AML-193 (cell line): ENCODE measurements at places on chromosomes 6 and 20.
A peak's percentile ranks its signal among the peaks of the same experiment; 100 is the strongest.

- DNase-seq = no peak
These were observed 17.3 kb downstream of the TNFAIP3 start for GRCh38 chr6:137884149-137884909.

- no peak for DNase-seq
These were observed 20.8 kb downstream of the RRBP1 start for GRCh38 chr20:17661121-17661744.

DNA sequence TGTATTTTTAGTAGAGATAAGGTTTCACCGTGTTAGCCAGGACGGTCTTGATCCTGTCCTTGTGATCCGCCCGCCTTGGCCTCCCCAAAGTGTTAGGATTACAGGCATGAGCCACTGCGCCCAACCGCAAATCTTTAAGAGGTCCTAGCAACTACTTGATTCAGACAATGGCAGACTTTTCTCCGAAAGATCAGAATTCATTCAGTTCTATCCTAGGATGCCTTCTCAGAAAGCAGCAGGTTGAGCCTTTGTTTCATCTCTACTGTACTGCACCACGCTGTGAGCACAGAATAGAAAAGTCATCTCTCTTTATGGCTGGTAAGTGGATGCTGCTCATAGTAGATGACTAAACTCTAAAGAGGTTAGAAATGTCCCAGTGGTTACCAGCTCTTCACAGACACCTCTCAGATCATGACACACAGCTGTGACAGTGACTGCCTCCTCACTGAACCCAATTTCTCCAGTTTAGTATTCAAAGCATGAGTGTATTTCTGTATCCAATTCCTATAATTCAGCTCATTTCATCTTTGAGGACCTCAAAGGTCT lies 6.0 kb upstream of the HSF2 start:
- no peak for DNase-seq

DNA sequence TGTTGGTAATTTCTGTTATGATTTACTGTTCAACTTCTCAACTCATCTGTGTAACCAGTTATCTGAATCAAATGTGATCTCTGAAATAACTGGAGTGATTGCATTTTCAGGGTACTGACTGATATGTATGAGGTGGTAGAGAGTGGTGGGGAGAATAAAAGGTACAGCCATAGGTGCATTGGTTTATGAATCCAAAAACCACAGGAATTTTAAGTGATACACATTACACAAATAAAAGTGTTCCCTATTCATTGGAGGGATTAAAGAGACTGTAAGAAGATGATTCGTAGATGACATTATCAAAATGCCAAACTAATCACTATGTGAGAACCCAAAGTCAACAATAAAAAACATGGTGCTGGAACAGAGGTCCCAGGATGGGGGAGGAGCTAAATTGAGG lies 158.7 kb upstream of the RSPO3 start:
- no peak for DNase-seq

GRCh38 chr6:21996425-21997118 lies 300.3 kb downstream of the PRL start:
- DNase-seq = no peak

DNA sequence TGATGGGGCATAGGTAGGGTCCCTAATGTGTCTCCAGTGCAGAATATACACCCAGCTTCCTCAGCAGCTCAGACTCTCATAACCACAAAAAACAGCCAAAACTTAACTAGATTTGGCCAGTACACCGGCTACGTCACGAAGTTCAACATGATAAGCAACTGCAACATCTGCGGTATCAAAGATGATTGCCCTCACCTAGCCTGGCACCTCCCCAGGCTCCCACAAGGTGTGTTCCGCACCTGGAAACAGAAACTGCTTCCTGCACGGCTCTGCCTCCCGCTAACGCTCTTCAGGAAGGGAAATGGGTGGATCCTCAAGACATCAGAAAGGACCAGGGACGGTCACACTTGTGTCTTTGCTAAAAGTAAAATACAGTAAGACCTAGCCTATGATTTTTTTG lies 9.5 kb downstream of the TXNDC5 start:
- DNase-seq = no peak

GRCh38 chr20:40254023-40254772 lies 434.8 kb downstream of the MAFB start:
- DNase-seq = no peak

DNA sequence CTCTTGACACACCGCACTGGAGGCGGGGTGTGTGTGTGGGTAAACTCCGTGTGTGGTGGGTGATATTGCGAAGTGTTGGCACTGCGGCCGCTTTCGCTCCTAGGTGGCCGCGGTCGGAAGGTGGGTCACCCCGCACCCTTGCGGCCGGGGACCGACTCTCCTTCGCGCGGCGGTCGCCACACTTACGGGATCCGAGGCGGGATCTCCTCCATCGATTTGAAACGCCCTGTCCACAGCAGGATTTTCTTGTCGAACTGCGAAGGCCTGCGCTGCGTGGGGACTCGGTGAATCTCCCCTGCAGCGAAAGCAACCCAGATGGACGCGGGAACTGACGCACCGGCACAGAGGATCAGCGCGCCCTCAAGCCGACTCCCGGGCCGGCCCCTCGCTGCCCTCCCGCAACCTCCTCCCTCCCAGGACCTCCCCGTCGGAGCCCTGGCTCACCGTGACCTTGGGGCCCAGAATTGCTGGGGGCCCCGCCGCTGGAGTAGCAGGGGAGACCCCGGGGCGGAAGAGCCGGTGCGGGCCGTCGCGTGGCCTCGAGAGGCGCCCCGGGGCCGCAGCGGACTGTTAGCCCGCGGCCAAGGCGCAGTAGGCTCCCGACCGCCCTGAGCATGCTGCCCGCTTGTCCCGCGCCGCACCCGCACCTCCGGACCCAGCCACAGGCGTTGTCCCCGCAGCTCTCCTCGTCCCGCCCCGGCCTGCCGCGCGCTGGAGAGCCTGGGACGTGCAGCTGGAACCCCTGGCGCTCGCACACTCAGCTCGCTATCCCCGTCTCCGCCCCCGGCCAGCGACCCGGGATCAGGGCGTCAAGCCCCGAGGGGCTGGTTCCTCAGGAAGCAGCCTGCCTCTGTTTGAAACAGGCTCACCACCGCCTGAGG lies at the start of gene FAM162B:
Gene FAM162B, minus strand, starts transcription at position 759 of the 881 bp plus-strand sequence. Its CDS starts 143 bp downstream, at position 616.
- no peak for DNase-seq

DNA sequence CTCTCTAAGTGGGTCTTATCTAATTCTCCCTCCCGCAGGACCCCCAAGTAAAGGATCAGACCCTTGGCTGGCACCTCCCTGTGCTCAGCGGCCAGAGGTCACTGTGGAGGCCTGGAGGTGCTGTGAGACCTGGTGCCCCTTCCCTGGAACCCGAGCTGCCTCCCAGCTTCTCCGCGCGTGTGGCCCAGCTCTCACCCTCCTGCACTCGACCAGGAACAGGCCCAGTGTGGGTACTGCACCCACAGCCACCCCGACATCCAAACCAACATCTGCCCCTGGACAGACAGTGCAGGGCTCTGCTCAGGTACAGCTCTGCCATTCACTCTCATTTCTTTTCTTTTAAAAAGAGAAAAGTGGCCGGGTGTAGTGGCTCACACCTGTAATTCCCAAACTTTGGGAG lies 42.4 kb downstream of the TMEM242 start:
- DNase-seq = no peak

- DNase-seq = peak; percentile 59
These were observed 12.2 kb downstream of the NCOA7 start for GRCh38 chr6:125802943-125803377.

- peak; percentile 45 for DNase-seq
These were observed 107.5 kb downstream of the FAXC start for GRCh38 chr6:99241905-99242534.

- no peak for DNase-seq
These were observed 65.8 kb downstream of the ADGRG6 start for GRCh38 chr6:142367501-142368018.

GRCh38 chr6:34705241-34705640 lies 8.7 kb upstream of the ILRUN start:
- no peak for DNase-seq

DNA sequence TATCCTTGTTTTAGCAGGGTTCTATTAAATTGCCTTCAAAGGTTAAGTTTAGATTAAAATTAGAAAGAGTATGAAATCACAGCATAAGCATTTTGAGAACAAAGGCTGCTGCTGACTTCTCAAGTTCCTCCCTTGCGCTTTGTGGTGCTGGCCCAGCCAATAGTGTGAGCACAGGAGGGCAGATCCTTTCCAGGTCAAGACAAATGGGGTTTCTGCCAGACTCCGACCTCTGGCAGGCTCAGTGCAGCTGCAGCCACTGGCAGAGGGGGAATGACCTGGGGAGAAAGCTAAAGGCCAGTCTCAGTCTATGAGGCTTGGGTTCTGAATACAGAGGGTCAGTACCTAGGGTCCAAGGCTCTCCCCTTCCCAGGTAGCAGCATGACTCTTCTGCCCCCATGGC lies 27.0 kb downstream of the CLIC5 start:
- DNase-seq = no peak

- no peak for DNase-seq
These were observed 58.7 kb upstream of the EMILIN3 start for GRCh38 chr20:41425180-41425884.

GRCh38 chr6:40436685-40437604 lies 150.2 kb downstream of the LRFN2 start:
- DNase-seq = no peak

- DNase-seq = no peak
These were observed 16.1 kb downstream of the JPH2 start for GRCh38 chr20:44170816-44171410.

- no peak for DNase-seq
These were observed 527.0 kb downstream of the CDH26 start for GRCh38 chr20:60485012-60485760.

GRCh38 chr6:36387440-36388303 lies at the start of gene ETV7:
TSS of gene ETV7 (minus strand) at chr6:36387669. CDS start at chr6:36387541, 128 bp downstream.
- DNase-seq = peak; percentile 28

DNA sequence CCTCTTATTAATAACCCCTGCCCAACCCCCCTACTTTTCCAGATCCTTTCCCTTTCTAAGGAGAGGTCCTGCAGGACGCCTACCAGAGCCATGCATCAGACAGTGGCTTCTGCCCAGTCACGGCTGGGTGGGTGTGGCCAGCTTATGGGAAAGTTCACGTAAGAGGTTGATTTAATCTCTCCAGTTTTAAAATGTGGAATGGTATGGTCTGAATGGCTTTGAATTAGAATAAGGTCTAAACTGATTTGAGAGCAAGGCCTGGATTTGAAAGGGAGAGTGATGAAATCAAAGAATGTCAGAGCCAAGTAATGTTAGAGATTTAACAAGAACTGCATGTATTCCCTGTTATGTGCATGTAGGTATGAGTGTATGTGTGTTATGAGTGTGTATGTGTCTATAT lies 275.7 kb downstream of the PAX1 start:
- no peak for DNase-seq

- no peak for DNase-seq
These were observed 46.2 kb downstream of the ADNP start for GRCh38 chr20:50885068-50885467.

DNA sequence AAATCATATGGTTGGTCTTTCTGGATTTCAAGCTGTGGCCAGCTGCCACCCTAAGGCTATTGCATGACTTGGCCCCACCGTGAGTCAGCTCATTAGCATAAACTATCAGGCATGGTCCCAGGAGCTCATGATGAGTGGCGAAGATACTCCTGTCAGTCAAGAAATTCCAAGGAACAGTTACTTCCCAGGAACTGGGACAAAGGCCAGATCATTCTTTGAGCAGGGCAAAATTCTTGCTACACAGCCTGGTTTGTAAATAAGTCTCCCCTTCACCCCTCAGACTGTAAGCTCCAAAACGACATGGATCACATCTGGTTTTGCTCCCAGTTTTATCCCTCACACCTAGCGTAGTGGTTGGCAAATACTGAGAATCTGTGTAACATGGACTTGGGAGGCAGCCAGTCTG lies 33.0 kb upstream of the KIAA1586 start:
- no peak for DNase-seq

DNA sequence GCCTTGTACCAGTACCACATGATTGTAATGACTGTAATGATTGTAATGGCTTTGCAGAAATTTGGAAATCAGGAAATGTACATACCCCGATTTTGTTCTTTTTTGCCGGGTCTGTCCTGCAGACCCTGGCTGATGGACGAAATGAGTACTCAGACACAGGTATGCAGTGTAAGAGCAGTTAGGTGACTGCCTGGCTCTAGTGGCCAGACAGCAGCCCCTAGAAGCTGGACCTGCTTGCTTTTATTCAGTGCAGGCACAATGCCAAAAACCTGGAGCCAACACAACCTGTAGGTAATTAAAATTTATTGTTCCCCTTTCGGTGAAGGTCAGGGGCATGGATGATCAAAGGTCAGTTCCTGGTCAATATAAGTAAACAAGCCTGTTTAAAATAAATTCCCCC lies 346.0 kb downstream of the NKAIN2 start:
- DNase-seq = no peak

DNA sequence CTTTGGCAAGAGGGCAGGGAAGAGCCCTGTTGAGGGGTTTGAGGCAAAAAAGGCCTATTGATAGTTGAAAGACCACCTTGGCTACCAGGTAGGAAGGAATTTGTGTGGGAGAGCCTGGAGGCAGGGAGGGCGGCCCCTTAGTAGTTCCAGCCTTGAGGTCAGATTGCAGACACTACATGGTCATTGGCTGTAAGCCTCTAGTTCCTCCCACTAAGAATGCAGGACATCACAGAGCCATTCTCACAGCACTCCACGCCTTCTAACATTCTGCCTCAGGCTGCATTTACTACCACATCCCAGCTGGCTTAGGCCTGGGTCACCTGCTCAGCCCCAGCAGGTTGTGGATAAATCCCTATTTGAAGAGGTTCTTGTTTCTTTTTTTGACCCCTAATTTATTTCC lies 91.0 kb upstream of the SNX9 start:
- no peak for DNase-seq

GRCh38 chr6:167915139-167915538 lies 82.3 kb upstream of the KIF25 start:
- DNase-seq = no peak
